ENCODE measurements at places on chromosomes 12 and 14.
A peak's percentile ranks its signal among the peaks of the same experiment; 100 is the strongest.

DNA sequence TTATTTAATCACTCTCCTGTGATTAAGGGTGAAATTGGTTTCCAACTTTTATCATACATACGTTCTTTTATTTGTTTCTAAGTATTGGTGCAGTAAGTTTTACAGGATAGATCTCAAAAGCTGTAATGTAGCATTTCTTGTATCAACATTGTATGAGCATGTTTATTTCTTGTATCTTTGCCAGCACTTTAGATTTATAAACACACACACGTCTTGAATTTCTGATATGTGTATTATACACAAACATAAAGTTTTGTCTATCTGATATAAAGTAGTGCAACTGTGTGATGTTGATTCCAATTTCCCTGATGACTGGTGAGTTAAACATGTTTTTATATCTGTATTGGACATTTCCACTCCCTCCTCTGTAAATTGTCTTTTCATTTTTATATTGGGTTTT is 134.7 kb downstream of the NOVA1 start:
- DNase-seq: no peak

- peak; percentile 54 for DNase-seq
Measured at GRCh38 chr14:57390806-57391516, 575 bp downstream of the NAA30 start.

- DNase-seq: no peak
Measured at GRCh38 chr14:52640137-52640536, 55.2 kb downstream of the ERO1A start.

DNA sequence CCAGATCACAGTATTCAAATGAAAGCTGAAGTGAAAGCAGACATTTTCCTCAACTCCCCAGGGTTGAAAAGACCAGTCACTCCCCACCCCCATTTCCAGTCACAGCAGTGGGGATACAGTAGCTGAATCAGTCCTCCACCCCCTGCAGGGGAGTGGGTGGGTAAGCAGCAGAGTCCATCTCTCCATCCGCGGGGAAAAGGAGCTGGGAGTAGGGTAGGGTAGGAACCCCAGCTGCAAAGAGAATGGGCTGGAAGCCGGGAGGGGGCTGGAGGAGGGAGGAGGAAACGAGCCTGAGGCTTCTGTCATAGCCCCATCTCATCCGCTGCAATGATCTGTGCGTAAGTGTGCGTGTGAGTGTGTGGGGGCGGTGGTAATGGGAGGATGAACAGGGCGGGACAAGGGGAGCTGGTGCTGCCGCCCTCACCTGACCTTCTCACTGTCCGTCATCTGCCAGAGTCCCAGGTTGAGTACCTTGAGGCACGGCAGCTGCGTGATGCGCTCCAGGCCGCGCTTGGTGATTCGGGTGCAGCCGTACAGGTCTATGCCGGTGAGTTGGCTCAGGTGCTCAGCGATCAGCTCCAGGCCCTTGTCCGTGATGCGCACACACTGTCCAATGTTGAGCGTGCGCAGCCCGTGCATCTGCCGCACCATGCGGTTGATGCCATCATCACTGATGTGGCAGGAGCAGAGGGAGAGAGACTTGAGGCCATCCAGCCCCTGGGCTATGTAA is 1.8 kb downstream of the FBXL14 start:
- DNase-seq: peak; percentile 65
